NCI-H510A (cell line): ENCODE measurements at places on chromosomes 4 and X.

- DNase-seq = no peak
Measured at GRCh38 chr4:16195209-16195608, 31.1 kb downstream of the TAPT1 start.

DNA sequence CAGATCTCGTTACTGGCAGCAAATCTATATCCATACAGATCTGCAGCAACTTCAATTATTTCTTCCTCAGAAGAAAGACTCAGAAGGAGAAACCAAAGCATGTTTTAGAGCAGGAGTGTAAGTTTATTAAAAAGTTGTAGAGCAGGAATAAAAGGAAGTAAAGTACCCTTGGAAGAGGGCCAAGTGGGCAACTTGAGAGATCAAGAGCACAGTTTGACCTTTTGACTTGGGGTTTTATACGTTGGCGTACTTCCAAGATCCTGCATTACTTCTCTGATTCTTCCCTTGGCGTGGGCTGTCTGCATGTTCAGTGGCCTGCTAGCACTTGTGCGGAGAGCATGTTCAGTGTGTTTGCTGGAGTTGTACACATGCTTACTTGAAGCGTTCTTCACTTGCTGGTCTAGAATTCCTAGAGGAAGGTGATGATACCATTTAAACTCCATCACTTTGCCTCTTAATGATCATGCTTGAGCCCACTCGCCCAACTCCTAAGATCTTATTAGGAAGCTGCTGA lies 1114.7 kb upstream of the PABPC4L start:
- no peak for DNase-seq

DNA sequence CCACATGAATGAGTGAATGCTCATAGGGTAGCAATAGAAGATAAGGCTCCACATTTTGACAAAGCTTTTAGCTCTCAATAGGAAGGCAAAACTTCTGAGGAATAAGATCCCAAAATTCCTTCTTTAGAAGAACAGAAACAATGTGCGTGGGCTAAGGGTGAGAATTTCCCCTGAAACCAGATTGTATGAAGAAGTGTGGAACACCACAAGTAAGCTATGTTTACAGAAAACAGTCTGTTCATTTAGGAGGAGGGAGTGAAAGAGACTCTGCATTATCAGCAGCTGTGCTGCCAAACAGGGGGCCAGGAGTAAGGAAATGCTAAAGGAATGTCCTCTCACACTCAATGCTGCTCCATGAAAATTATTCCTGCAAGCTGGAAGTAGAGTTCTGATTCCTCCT lies 851.6 kb downstream of the CENPC start:
- no peak for DNase-seq

DNA sequence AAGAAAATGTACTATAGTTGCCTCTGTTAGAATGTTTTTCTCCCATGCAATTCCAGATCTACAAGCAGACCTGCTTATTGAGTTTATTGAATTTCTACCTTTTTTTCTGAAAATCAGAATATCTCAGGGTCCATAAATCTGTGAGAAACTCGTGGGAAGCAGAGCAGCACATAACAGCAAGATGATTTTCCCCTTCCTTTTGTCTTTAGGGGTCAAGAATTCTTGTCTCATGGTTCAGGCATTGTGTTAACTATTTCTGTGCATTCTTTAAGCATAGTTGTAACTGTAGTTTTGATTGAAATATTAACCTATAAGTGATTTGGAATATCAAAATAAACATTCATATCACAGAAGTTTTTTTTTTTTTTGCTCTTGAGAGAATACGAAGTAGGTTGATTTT lies 11.4 kb downstream of the EDNRA start:
- no peak for DNase-seq

DNA sequence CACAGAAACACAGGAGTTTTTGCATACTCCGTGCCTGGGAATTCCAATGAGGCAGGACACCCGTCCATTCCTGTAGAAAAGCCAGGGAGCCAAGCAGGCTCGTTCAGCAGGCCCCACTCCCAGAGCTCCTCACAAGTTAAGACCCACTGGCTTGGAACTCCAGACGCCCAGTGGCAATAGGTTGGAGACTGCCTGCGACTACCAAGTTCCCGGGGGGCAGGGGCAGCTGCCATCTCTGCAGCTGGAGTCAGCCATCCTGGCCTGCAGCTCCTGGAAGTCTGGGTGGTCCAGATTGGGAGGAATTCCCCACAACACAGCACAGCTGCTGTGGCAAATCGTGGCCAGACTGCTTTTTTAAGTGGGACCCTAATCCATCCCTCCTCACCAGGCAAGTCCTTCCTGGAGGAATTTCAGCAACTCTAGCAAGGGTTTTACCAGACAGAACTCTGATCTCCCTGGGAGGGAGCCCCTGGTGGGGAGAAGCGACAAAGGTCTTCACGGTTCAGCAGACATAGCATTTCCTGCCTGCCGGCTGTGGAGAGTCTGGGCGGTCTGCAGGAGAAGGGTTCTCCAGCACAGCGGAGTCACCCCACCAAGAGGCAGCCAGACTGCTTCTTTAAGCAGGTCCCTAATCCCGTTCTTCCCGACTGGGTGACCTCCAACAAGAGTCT lies 231.9 kb downstream of the STPG2 start:
- DNase-seq = no peak

GRCh38 chrX:87583679-87584078 lies 66.1 kb downstream of the KLHL4 start:
- no peak for DNase-seq

- no peak for DNase-seq
Measured at GRCh38 chr4:84511703-84512102, 12.6 kb upstream of the NKX6-1 start.

GRCh38 chrX:22397566-22397965 lies 124.9 kb downstream of the CBLL2 start:
- DNase-seq = no peak

- no peak for DNase-seq
Measured at GRCh38 chr4:8409264-8410065, 31.1 kb downstream of the ACOX3 start.

GRCh38 chr4:968621-969394 lies 4.6 kb downstream of the DGKQ start:
- DNase-seq = no peak

DNA sequence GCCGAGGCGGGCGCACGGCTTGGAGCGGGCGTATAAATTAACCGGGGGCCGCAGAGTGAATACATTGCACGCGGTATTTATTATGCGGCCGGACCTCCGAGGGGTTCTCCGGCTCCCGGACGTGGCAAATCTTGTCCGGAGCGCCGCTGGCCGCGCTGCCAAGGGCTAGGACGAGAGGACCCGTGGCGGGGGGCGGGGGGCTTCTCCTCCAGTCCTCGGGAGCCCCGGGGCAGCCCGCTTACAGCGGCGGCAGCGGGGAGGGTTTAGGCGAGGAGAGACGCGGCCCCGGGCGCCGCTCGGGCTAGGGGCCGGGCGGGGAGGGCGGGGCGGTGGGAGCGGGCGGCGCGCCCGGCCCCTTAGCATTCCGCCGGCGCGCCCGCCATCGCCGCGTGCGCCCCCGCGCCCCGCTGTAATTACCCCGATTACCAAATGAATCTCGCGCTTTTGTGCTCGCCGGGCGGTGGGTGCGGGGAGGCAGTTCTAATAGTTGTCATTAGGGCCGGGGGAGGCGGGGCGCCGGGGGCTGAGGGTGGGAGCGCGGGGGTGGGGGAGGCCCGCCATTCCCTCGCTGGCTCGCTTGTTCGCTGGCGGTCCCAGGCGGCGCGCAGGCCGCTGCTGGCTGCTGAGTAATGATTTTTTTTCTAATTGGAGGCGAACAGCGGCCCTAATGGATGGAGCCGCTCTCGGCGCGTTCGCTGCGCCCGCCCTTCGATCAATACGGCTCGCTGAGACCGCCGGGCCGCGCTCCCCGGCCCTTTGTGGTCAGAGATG lies 276.6 kb downstream of the BCOR start:
- DNase-seq = no peak

DNA sequence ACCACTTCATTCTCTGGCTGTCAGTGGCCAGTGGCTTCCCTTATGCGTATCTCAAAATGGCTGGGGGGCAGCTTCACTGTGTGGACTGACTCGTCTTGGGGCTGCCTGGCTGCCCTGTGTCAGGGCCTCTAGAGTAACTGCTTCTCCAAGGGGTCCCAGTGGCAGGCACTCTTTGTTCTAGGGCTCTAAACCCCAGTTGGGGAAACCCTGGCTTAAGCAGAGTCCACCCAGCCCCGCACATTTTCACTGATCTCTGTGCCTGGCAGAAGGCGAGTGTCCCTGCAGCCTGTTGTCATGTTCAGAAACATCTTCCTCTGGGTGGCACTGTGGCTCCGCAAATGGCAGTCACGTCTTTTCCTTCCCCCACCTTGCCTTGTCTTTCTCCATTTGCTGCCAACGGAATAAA lies 59.7 kb downstream of the NBDY start:
- no peak for DNase-seq

DNA sequence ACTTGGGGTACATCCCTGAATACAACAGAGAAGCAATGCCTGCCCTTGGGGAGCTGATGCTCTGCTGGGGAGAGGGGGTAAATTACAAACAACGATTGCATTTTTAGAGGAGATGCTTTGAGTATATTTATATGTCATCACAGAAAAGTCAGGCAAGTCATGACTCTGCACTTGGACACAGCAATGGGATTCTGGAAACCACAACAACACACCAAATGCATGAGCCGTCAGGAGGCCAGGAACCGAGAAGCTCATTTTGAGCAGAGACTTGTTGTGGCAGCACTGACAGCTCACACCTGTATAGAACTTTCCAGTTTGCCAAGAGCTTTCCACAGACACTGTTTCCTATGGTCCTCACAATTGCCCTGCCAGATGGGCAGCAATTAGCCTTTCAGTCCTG lies 113.2 kb upstream of the RBPJ start:
- no peak for DNase-seq

- no peak for DNase-seq
Measured at GRCh38 chr4:189530848-189531247, 409.8 kb upstream of the FRG1 start.

- DNase-seq = no peak
Measured at GRCh38 chr4:48252313-48252712, 17.3 kb downstream of the TEC start.

- no peak for DNase-seq
Measured at GRCh38 chr4:9891740-9892139, 110.3 kb downstream of the DRD5 start.

GRCh38 chr4:119151161-119151560 lies 15.5 kb downstream of the MYOZ2 start:
- DNase-seq = no peak

- DNase-seq = no peak
Measured at GRCh38 chr4:8305851-8306471, 36.4 kb downstream of the HTRA3 start.

DNA sequence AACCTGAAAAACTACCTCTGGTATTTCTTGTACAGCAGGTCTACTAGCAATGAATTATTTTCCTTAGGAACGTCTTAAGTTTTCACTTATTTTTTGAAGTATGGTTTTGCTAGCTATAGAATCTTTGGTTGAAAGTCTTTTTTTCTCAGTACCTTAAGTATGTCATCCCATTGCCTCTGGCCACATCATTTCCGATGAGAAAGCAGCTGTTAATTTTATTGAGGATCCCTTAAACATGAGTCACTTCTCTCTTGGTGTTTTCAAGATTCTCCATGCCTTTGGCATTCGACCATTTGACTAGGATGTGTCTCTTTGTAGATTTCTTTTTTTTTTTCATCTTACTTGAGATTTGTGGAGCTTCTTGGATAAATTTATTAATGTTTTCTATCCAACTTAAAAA lies 803.8 kb upstream of the AMOT start:
- DNase-seq = no peak

GRCh38 chr4:109156356-109156755 lies 146.1 kb downstream of the COL25A1 start:
- DNase-seq = no peak
